SJSA1 (cell line): ENCODE measurements at places on chromosomes 3 and 15. TPM values are rescaled to one million over a fixed set of nuclear protein-coding genes. Genes with fewer than 3 reads are reported as not detected.

- peak; percentile 16 for DNase-seq
Observed at GRCh38 chr3:102354818-102355515, 79.8 kb upstream of the ZPLD1 start.

DNA sequence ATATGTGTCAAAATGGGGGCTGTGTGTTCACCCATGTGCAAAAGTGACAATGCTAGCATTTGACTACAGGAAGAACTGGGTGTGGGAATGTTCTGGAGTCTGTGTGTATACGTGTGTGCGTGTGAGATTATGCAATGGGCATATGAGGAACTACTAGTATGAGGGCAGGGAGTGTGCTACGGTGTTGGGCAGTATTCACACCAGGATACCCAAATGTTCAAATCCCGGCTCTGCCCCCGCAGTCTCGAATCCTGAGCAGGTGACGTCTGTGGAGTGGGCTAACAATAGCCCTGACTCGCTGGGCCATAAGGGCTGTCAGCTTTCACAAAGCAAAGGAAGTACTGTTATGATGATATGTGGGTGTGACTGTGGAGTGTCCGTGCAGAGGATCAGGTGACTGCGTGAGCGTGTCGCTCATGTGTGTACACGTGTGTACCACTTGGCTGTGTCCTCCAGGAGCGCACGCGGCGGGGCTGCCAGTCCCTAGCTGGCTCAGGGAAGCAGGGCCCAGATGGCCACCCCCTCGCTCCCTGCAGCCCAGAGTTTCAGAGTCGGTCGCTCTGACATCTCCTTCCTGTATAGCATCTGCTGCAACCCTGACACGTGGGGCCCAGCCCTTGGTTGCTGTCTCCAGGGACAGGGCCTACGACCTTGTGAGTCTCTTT, 27.2 kb downstream of the IQSEC1 start:
- no peak for DNase-seq

GRCh38 chr3:70820397-70820796, 508.0 kb upstream of the MDFIC2 start:
- DNase-seq, result no peak

The CIP2A gene
- 56.1 and 57.0 TPM in 2 replicates for total RNA-seq

The KLHL40 gene
- total RNA-seq, result not detected in 2 replicates

DNA sequence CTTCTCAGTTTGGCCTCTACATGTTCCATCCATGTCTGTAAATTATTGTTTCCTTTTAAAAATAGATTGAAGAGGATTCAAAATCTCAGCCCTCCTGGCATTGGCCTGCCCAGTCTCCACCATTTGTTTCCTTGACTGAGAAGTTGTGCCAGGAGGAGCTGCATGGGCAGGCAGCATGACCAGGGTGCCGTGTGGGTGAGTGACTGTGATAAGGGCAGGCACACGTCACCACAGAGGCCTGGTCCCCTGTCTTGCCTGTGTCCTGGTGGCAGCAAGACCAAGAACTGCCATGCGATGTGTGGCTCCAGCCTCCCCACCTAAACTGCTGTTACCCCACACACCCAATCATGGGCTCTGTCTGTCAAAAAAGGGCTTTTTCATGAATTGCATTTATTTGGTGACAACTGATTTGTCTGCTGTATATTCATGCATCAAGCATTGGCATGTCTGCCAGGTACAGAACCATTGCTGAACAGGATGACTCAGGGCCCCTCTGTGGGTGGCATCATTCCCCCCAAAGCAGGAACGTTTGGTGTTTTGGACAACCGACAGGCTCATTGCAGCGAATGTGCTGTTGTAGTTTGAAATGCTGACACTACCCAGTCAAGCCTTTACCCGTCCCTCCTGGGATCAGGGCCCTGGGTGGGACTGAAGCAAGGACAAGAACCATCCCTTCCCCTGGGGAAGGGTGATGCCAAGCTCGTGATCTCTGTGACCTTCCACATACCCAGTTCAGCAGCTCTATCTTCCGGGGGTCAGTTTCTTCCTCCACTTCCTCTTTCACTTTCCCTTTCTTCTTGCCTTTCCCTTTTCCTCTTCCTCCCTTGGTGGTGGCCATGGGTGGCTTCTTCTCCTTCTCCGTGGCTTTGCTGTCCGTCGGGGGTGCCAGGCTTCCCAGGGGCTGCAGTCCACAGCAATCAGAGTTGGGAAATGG, 51.6 kb downstream of the TRPM1 start:
- DNase-seq, result peak; percentile 57

GRCh38 chr3:108847187-108847586, 24.6 kb downstream of the TRAT1 start:
- no peak for DNase-seq

- DNase-seq, result no peak
Observed at GRCh38 chr3:107512108-107512507, 10.7 kb upstream of the BBX start.

The GOLGA8S gene
- 0.05 TPM in 1 of 2 replicates, not detected in the other for total RNA-seq

GRCh38 chr15:41347236-41347635, 14.6 kb downstream of the NUSAP1 start:
- no peak for DNase-seq

The MUSTN1 gene
- not detected in 2 replicates for total RNA-seq

The GABRR3 gene
- total RNA-seq, result not detected in 2 replicates

The CAND2 gene
- total RNA-seq, result 0.87 and 1.5 TPM in 2 replicates

The LRRIQ4 gene
- not detected in 2 replicates for total RNA-seq

DNA sequence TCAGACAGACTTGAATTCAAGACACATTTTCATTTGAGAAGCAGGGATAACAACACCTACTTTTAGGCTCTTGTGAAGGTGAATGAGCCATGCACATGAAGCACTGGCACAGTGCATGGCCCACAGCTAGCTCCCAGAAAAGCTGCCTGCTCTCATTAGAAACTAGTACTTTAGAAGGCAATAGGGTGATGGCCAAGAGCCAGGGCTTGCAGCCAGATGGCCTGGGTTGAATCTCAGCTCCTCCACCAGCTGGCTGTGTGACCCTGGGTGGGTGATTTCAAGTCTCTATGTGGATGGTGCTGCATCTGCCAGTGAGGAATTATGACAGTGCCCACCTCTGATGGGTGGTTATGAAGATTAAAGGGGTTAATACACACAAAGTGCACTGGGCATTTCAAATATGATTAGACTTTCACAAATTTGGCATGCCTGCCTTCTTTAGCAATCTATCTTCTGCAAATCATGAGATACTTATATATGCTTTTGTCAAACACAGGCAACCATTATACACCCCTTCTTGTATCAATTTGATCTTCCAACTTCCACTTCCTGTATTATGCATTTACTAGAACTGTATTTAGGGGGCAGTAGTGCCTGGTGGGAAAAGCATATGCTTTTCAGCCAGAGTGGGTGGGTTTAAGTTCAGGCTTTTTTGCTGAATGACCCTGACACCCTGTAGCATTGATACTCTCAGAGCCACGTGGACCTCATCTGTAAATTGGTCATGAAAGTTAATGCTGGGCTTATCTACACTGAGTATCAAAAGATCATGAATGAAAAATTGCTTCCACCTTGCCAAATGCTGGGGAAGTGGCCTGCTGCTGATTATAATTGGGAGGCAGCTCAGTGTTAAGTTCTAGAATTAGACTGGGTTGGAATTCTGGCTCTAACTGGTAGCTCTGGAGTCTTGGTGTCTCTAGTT, 34.7 kb upstream of the RBP1 start:
- DNase-seq, result no peak

The PRKCI gene
- 35.2 and 42.0 TPM in 2 replicates for total RNA-seq

DNA sequence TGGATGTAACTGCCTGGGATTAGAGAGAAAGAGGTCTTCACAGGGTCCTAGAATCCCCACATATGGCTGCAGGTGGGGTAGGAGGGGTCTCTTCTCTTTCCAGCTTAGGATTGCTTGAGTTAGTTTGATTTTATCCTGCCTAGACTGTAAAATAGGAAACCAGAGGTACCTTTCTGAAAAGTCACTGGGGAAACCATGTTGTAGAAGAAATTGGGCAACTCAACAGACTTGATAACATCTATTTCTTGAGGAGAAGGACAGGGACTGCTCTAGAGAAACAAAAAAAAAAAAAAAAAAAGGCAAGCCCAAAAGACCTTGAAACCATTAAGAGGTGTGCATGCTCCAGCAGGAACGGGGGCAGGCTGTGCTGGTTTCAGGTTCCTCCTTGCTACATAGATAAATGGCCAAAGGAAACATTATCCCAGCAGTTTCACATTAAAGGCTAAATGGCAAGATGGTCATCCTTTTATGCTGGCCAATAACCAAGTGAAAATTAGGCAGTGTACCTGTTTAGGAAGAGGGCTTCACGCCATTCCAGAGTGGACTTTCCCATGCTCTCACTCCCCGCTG, 116.1 kb downstream of the ALDH1A2 start:
- no peak for DNase-seq

DNA sequence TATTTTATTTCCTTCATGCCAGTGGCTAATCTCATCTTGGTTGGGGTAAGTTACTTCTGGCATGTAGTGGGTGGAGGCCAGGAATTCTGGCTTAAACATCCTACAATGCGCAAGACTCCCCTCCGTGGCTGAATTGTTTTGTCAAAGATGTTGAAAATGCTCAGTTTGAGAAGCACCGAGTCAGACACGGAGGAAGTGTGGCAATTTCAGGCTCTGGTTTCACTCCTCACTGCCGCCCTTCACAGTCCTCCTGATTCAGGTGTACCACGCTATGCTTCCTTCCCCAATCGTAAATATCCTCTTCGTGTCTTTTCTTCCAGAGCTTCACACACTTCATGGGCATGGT, 150.7 kb downstream of the OPA1 start:
- no peak for DNase-seq

The PLSCR1 gene
- total RNA-seq, result 64.4 and 90.4 TPM in 2 replicates

GRCh38 chr3:190345027-190345821, 23.0 kb upstream of the CLDN1 start:
- DNase-seq, result peak; percentile 86

- no peak for DNase-seq
Observed at GRCh38 chr15:69675731-69676130, 223.1 kb downstream of the RPLP1 start.

- no peak for DNase-seq
Observed at GRCh38 chr3:65596571-65597225, 442.0 kb downstream of the MAGI1 start.

The DAZL gene
- not detected in 2 replicates for total RNA-seq

The CCR1 gene
- total RNA-seq, result 0.87 and 1.3 TPM in 2 replicates

GRCh38 chr3:188807006-188807405, 364.8 kb upstream of the TPRG1 start:
- DNase-seq, result no peak

- DNase-seq, result no peak
Observed at GRCh38 chr3:141076036-141076773, 25.1 kb downstream of the SPSB4 start.

DNA sequence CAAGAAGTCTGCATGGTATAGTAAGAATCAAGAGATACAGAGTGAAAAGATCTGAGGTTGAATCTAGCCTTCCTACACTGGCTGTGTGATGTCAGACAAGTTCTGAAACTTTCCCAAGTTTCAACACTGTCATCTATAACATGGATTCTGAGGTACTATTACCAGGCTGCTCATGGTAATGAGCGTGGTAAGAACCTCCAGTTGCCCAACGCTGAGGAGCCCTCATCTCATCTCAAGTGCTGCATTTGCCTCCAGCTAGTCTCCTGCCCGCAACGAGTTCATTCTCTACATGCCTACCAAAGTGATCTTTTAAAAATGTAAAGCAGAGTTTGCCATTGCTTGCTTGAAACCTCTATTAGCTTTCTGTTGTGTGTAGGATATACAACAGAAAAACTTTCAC, 168.1 kb downstream of the NEK11 start:
- no peak for DNase-seq

The SEMA3G gene
- 0.13 TPM in 1 of 2 replicates, not detected in the other for total RNA-seq

The ERC2 gene
- total RNA-seq, result 0.13 and 0.81 TPM in 2 replicates

GRCh38 chr3:113659101-113659541, 37.3 kb downstream of the USF3 start:
- DNase-seq, result no peak

DNA sequence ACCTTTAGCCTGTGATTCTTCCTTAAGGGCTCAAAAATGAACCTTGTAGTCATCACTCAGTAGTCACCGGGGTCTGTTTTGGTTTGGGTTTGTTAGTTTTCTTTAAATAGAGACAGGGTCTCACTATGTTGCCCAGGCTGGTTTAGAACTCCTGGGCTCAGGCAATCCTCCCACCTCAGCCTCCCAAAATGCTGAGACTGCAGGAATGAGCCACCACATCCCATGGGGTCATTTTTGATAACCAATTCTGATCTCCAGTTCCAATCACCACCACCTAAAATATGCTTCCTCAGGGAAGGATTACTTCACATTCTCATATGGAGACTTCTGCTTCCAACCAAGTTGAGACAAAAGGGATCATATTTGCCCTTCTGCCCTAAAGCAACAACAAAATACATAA, 22.1 kb downstream of the ATP13A3 start:
- DNase-seq, result no peak

DNA sequence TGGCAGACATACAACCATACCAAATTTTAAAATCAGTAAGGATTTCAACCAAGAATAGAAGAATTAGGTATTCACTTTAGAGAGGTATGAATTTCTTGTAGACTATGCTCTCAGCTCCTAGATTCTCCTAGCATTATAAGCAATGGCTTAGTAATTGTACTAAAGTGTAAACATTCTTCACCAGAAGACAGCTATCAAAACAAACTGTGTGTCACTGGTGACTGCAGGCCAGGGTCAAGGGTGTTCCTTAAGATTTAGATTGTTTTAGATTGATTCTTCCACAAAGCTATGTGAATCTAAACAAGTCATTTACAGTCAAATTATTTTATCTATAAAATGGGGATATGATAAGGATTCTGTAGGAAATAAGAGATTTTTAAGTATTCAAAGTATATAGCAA, 23.1 kb upstream of the GP5 start:
- DNase-seq, result peak; percentile 57

DNA sequence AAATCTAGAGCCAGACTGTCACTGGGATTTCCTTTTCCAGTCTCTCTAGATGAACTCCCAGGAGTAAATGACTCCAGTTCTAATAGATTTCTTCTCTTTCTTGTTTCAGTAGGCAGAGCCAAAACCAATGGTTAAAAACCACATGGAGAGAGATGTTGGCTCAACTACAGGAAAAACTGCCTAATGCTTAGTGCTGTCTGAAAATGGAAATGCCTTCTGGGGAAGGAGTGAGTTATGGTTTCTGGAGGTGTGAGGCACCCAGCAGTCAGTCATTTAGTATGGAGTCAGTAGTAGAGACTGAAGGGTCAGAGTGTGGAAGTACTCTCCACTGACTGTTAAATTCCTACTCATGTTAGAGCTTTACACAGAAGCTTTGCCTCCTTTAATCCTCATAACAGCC, 136.7 kb downstream of the CCNL1 start:
- DNase-seq, result no peak

GRCh38 chr3:47273564-47273963, 9.0 kb downstream of the KIF9 start:
- DNase-seq, result no peak

DNA sequence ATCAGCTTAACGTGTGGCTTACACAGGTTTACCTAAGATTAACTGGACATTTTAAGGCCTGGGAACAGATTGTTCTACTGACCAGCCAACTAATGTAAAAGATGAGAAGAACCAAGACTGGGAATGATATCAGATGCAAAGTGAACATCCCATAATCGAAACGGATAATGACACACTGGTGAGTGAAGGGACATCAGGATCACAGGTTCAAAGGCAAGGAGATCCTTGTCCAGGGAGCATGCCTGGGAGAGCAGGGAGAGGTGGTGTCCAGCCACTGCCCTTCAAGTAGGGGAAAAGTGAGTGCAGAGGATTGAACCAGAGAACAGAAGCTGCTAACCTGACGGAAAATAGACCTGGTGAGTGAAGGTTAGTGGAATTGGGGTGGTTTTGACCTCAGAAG, 228.8 kb downstream of the RORA start:
- DNase-seq, result no peak

GRCh38 chr3:152688313-152688712, 146.6 kb upstream of the P2RY1 start:
- DNase-seq, result no peak
